Hematopoietic multipotent progenitor cell treated with erythropoietin and hydrocortisone succinate and interleukin-3 and kit ligand, for 6 days (in vitro differentiated cells): ENCODE measurements at places on chromosomes 5 and 9.

DNA sequence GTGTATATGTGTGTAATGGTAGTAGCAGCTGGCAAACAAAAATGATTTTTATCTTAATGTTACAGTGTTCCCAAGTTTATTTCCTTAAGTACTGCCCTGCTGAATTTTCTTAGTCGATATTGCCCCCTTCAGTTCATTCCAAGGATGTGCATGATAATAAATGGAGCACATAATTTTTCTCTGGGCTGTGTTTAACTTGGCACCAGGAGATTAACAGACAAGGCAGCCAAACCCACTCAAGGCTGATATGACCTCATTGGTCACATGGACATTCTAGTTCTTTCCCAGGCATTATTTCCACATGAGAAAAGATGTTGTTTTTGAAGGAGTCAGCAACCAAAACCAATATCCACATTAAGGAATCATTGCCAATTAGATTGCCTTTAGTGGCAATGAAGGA, 61.8 kb downstream of the COX7C start:
- peak; percentile 73 for DNase-seq

DNA sequence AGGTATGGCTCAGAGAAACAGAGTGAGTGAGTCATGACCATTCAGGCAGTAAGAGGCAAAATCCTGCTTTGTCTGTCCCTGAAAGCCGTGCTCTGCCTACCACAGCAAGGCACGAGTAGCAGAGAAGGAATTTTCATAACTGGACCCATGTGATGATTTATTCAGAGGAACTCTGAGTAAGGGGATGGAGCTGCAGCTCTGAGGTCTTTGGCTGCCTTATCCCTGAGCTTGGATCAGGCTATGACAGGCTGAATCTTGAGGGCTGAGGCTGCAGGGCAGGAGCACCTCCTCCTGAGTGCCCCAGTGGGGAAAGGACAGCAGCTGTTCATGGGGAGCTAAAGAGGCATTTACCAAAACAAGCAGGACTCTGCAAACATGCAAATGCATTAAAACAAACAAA, 183.4 kb downstream of the PAPPA start:
- no peak for DNase-seq

DNA sequence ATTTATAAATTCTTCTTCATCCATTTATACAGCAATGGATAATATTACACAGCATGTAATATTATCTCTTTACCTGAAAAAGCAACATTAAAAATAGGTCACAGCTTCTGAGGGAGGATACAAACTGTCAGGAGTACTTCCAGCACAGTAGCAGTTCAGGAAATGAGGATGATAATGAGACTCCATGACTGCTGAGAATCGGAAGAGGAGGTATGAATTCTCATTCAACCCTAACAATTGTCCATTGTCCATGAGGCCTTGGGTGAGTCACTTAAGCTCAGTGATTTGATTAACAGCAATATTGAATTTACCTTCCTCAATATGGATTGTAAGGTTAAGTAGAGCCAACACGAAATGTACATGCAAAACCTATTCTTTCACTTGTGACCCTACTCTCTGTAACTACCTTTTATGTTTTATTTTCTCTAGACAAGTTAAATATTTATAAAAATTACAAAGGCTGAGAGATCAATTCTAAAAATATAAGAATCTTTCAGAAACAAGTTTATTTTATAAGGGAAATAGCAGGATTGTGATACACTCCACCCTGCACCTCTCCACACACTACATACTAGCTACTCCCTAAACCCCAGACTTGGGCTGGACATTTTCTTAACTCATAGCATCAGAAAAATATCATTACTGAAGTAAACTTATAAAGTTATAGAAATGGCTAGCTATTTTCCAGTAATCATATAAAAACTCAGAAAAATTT, 159.1 kb upstream of the ACOT12 start:
- no peak for DNase-seq

- DNase-seq, result peak; percentile 55
These were observed 139.9 kb upstream of the ACOT12 start for GRCh38 chr5:81533629-81534405.

DNA sequence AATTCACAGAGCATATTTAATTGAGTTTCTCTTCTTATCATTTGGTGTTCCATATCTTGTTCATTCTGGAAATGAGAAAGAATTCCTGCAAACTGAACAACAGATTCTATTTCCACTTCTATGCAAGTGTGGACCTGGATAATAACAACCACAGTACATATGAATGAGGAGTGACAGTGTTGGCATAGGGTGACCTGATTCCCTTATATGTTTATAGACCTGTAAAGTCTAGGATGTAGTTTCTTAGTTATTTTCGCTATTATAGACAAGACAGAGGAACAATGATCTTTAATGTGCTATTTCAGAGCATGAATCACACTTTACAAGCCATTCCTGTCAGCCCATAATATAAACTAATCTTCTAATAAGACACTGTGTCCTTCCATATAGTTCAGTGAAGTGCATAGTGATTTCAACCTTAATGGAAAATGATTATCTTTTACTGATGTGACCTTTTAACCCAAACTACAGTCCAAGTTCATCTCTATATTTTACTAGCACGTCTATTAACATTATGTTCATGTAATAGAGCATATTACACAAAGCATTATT, 88.2 kb upstream of the FAM174A start:
- DNase-seq, result no peak

DNA sequence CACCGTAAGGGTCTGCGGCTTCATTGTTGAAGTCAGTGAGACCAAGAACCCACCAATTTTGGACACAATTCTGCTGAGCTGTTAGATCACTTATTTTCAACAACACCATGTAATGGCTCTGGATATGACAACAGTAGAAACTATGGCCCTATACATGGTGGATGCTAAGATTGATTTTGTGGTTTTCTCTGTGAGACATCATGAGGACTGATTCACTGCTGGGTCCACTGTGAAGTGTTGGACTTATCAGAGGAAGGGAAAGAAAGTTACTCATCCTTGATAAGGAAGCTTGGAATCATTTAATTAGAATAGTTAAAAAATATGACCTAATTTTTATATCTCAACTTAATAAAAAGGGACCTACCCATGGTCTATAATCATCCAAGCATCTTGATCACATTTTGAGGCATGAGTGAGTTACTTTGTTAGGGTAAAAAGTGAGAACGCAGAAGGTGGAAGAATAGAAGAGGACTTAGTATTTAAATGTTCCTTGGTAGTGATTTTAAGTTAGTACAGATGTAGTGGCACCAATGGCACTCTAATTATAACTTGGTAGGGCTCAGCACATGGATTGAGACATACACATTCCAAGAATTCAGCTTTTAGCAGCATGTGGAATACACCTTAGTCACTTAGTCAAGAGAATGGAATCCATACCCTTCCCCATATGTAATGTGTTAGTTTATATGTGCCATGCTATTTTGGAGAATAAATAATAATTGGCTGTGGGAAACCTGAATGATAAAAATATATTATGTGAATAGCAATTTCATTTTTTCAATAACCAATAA, 123.5 kb upstream of the CD180 start:
- DNase-seq, result no peak

- DNase-seq, result no peak
These were observed 49.1 kb downstream of the MTREX start for GRCh38 chr5:55356896-55357295.

GRCh38 chr5:39518516-39518915, 93.7 kb upstream of the DAB2 start:
- DNase-seq, result no peak

GRCh38 chr5:32004404-32004803, 169.7 kb downstream of the GOLPH3 start:
- no peak for DNase-seq

DNA sequence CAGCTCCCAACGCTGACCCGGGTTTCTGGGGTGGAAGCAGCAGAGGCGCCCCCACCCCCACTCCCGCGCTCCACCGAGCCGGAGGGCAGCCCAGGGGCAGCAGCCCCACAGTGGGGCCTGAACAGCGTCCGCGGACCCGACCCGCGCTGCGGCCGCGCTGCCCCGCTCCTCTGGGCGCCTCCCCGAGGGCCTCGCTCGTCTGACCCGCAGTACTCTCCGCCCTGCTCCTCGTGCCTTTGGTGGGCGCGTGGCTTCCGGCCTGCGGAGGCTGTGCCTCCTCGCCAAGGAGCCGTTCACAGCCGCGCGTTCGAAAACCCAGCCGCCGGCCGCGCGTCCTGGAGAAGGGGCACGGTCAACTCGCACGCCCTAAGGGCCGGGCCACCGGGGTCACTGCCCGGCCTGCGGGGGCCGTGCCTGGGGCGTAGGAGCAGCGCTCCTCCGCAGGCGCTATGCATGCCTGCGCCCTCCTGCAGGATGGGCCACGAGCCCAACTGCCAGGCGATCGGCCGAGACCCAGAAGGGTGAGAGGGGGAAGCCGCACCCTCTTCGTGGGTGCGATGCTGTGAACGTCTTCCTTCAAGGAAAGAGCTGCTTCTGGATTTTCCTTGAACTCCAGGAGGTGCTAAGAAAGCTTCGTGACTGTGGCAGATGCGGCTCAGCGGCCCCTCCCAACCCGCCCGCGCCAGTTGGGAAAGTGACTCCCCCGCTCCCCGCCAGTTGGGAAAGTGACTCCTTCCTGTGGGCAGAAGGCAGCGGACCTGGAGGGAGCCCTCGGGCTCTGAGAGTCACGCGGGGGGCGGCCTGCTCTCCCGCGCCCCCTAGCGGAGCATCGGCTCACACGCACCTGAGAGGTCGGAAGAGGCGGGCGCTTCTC, 82.7 kb downstream of the HSD17B3 start:
- DNase-seq, result peak; percentile 39

GRCh38 chr5:89473196-89473595, 590.2 kb upstream of the MEF2C start:
- no peak for DNase-seq
